ENCODE measurements at places on chromosomes 7 and 10. TPM values are rescaled to one million over a fixed set of nuclear protein-coding genes. Genes with fewer than 3 reads are reported as not detected.

GRCh38 chr10:53079283-53079682 is 306.7 kb upstream of the MBL2 start:
- no peak for DNase-seq

Gene ANKRD16
- 4.7 TPM for total RNA-seq

Gene PIK3AP1
- total RNA-seq = 3.2 TPM

GRCh38 chr7:127776776-127777386 is 124.9 kb downstream of the SND1 start:
- DNase-seq = no peak

Data from gastrocnemius medialis (tissue), 4 donors.